ENCODE measurements at places on chromosomes 16 and 17.

DNA sequence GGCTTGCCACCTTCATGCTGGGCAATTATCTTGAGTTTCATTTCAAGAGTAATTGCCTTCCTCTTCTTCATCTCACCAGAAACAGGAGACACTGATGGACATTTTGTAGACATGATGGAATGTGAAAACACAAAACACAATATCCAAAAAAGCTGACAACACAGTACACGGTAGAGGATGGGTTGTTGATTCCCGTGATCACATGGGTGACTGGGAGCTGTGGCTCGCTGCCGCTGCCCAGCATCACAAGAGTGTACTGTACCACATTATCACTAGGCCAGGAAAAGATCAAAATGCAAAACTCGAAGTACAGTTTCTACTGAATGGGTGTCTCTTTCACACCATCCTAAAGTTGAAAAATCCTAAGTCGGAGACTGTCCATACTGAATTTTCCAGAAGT, 7.4 kb downstream of the PTRH2 start:
- DNase-seq, result no peak

- DNase-seq, result no peak
Observed at GRCh38 chr16:8717892-8718415, 43.5 kb downstream of the ABAT start.

- no peak for DNase-seq
Observed at GRCh38 chr16:69031877-69032301, 73.6 kb upstream of the HAS3 start.

DNA sequence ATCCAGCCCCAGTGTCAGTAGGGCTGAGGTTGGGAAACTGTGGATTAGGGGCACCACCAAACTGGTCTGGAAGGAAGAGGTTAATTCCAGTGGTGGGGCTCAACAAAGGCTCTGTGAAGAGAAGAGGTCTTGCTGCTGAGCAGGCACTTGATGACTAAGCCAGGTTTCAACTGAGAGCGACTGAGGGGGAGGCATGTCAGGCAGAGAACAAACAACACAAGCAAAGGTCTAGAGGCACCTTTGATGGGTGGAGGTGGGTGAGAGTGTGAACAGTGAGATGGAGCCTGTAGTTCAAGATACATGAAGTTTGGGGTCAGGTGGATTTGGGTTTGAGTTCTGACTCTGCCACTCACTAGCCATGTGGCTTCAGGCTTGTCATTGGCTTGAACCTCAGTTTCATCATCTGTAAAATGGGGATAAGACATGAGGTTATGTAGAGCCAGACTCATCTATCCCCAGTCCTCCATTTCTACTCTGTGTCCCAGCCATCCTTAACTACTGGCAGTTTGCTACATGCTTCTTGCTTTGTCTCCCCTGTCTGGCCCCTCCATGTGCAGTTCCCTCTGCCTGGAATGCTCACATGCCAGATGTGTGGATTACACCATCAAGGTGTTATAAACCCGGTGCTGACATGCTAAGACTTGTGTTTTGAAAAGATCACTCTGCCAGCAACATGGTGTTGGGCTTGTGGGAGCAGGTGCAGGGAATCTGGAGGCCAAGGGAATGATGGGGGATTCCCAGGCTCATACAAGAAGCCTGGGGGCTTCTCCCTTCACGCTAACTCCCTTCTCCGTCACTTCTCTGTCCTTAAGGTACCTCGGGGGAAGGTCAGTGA, 3.0 kb upstream of the RMI2 start:
- no peak for DNase-seq

- DNase-seq, result peak; percentile 94
Observed at GRCh38 chr16:11350921-11351335, 5.7 kb downstream of the RMI2 start.

GRCh38 chr17:42989726-42990652, 8.2 kb upstream of the RPL27 start:
- DNase-seq, result peak; percentile 50

Data from fibroblast of gingiva (primary cell).